ENCODE measurements at places on chromosomes 7 and 10.
A peak's percentile ranks its signal among the peaks of the same experiment; 100 is the strongest.

DNA sequence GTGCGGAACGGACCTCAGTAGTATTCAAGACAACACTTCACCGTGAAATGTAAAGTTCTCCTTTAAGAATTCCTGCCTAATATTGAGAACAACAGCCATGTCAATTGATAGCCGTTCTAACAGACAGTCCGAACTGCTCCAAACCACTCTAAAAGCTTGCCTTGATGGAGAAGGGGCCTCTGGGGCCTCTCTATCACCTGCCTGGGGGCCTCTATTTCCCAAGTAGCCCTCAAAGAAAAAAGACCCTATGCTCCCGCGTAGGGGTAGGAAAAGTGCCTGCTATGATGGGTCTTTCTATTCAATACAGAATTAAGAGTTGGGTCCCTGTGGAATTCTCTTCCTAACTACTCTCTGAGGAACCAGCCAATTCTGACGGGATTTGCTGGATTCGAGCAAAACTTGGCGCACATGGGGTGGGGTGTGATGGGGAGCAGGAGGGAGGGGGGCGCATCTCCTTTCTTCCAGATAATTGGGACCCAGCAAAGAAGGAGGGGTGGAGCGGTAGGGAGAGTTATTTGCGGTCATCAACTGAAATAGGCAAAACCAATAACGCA lies 8.3 kb upstream of the DLX6 start:
- DNase-seq = no peak

DNA sequence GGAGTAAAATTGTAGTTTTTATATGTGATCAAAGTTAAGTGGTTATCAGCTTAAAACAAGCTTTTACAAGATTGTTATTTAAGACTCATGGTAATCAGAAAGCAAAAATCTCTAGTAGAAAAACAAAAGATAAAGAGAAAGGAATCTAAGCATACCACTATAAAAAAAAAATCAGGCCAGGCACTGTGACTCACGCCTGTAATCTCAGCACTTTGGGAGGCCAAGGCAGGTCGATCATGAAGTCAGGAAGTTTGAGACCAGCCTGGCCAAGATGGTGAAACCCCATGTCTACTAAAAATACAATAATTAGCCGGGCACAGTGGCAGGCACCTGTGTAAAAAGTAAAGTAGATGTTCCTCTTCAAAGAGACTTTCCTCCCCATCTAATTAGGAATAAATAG lies 265.9 kb upstream of the NRP1 start:
- DNase-seq = no peak

DNA sequence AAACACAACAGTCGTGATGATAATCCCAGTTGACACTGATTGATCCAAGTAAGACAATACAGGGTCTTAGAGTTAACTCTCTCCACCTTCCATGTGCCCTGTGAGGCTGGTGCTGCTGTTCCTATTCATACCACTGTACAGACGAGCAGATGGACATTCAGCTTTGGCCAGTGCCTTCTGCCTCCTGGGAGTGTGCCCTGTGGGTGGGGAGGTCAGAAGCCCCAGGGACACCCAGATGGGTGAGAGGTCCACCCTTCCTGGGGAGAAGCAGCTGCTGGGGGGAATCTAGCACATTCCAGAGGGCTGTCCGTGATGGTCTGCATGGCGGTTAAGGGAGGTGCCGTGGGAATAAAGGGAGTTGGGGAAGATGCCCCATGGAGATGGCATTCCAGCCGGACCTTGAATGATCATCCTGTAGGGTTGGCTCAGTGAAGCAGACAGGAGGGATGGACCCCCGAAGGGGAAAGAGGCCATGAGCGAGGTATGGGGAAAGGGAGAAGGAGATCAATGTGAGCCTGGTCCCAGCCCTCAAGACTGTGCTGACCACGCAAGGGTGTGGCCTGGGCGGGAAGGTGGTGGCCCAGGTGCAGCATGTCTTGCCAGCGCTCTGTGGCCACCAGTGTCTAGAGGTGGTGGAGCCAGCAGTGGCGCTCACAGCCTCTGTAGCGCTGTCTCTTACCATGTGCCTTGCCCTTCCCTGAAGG lies 74.0 kb downstream of the ADCY1 start:
- no peak for DNase-seq

DNA sequence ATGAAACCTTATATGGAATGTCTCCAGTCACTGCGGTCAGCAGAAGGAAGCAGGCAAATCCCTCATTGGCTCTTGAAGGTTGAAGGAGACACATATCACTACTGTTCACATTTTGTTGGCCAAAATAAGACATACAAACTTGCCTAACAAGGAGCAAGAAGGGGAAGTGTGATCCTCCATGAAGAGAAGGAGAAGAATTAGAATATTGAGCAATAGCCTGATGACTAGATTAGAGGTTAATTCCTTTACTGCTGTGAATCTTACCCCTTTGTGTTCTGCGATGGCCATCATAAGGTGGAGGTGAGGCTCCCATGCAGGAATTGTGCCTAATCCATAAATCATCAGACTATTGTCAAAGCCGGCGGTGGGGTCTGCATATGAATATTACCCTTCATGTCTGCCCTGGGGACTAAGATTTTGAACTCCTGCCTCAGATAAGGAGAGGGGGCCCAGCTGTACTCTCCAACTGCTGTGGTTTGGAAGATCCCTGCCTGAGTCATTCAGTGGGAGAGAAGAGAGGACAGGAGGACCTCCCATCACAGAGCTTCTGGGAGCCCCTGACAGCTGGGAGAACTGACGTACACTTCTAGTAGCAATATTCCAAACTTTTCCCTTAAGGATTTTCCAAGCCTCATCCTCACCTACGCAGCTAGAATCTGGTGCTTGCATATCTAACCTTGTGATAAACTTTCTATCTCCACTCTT lies 398.5 kb downstream of the REEP3 start:
- DNase-seq = no peak

GRCh38 chr7:97770850-97771249 lies 39.0 kb downstream of the TAC1 start:
- no peak for DNase-seq

- no peak for DNase-seq
Measured at GRCh38 chr10:34698979-34699378, 116.1 kb downstream of the PARD3 start.

GRCh38 chr10:17199351-17199804 lies 2.1 kb downstream of the TRDMT1 start:
- DNase-seq = no peak

DNA sequence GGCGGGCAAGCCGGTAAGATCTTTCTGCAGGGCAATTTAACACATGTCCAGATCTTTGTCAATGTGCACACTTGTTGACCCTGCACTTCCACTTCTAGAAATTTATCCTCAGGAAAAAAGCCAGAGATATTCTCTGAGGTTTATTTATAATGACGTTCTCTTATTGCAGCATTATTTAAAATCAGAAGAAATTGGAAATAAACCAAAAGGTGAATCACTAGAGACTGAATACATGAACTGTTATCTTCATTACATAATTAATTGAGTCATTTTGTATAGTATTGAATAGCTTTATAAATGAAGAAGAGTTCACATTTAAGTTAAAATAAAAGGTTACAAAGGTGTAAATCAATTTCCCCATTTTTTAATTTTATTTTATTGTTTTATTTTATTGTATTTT lies 16.3 kb upstream of the SAR1A start:
- no peak for DNase-seq

DNA sequence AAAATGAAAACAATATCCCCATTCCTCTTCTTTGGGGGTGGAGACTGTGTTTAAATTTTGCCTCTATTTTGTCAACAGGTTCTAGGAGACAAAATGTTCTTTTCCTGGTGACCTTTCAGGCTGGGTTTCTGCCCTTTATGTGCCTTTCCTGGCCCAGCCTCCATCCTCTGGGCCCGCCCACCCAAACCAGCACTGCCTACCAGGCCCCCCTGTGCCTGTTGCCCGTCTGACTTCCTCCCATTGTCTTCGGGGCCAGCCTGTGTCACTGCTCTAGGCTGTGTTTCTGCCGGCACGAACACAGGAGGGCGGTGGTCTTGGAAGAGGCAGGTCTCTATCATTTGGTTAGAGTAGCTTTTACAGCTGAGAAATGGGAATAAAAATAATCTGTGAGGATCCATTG lies 13.9 kb downstream of the TSPAN14 start:
- peak; percentile 56 for DNase-seq

GRCh38 chr10:126058104-126058503 lies 161.7 kb downstream of the FANK1 start:
- peak; percentile 83 for DNase-seq

DNA sequence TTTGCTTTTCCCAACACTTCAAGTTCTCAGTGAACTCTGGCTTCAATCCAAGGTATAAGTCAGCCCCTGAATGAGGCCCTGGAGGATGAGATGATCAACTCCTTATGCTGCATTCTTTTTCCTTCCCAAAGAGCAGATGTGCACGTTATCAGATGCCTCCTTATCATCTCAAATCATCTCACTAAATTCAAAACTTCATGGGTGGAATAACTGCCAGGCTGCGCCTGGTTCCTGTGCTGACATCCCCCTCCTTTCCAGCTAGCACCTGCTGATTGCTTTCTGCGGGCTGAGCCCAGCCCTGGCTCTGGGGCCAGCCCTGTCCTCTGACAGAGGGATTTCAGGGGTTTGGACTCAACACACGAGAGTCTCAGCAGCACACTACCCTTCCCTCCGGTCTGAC lies 44.9 kb downstream of the TLL2 start:
- no peak for DNase-seq

- no peak for DNase-seq
Measured at GRCh38 chr10:31090894-31091607, 59.4 kb upstream of the ZNF438 start.

GRCh38 chr10:77279207-77279606 lies 358.4 kb downstream of the KCNMA1 start:
- DNase-seq = no peak

DNA sequence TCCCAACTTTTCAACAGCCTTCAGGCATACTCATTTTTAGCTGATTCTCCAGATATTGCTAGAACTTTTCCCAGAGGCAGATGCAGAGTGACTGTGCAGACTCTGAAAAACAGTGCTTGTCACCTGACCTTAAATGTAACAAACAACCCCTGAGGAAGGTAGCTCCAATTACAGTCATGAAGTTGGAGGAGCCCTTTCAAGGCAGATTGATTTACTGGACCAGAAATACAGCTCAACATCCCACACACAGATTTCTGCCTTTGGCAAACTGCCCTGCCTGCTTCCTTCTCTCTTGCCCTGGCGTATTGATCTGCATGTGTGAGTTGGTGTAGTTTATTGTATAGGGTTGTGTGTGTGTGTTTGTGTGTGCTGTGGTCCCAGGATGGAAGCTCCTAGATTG lies 38.5 kb downstream of the PYROXD2 start:
- DNase-seq = peak; percentile 95

Measured in NCI-H510A treated with DMSO at 0.1 percent for 48 hours (cell line).